Stimulated activated CD8-positive, alpha-beta memory T cell treated with anti-CD3 and anti-CD28 coated beads, Interleukin-7, amount 100 ng/mL, for 4 hours (primary cell): ENCODE measurements at places on chromosomes 5 and 9.

DNA sequence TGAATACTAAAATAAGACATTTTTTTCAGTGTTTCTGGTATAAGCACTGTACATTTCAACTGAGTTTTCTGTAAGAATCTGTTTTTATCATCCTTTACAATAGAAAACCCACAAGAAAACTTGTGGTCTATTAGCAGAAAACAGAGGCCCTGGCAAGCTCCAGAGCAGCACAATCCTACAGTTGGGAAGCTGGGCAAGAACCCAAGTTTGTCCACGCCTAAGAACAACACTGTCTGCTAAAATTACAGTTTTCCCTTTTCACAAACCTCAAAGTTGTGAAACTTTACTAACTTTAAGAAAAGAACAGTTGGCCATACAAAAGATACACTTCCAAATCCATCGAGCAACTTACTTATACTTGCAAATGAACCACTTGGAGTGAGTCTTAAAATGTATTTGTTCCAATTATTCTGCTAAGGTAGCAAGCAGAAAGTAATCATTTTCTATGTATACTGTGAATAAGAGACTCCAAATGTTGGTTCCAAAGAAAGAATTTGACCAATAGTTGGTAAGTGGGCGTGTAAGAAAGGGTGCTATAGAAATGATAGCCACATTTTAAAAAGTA is 982.0 kb upstream of the ARRDC3 start:
- no peak for DNase-seq

GRCh38 chr5:82334085-82334692 is 56.0 kb upstream of the RPS23 start:
- no peak for DNase-seq

DNA sequence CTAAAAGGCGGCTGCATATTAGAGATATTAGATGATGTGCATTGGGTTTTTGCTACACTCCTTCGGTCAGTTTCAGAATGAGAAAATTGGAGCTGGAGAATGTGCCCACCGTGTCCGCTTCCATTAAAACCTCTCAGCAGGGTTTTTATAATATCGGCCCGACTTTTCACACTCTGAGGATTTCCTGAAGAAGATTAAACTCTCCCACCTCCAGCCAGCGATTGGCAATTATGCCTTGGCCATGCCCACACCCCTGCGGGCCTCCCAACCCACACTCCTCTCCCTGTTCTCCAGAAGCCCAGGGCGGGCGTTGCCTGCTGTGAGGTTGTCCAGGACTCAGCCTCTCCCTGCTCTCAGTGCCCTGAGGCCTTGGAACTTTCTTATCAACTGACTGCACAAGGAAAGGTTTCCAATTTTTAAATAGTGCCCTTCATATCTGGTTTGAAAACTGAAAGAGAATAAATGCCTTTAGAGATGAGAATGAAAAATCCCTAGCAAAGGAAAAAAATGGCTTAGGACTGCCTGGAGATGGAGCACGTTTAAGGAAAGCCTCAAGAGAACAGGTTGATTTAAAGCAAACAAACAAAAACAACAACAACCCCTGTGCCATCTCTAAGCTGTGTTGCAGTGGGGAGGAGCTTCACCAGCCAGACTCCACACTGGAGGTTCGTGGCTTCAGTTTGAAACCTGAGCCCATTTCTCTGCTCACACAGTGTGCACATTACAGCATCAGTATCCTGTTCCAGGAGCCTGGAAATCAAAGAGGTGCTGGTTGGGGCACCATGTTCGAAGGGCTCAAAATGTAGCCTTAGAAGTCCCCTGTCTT is 292.9 kb downstream of the NSG2 start:
- DNase-seq, result no peak

GRCh38 chr9:105500108-105500766 is 52.4 kb downstream of the FSD1L start:
- DNase-seq, result no peak

- DNase-seq, result no peak
Measured at GRCh38 chr9:13369431-13369830, 89.9 kb upstream of the MPDZ start.

DNA sequence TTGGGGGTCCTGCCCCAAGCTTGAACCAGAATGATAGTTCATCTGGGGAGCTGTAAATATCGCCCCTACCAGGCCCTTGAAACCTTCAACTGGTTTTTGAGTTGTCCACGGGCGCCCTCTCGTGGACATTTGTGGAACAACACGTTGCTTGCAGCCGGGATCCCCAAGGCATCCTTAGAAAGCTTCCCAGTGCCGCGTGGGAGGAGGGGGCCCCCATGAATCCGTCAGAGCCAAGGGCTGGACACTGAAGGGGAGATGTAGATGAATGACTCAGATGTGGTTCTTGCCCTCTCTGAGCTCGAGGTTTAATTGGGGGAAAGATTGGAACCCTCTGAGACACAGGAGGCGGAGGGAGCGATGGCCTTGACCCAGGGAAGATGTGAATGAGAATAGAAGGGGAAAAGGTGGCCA is 31.8 kb upstream of the ORM1 start:
- DNase-seq, result peak; percentile 44

DNA sequence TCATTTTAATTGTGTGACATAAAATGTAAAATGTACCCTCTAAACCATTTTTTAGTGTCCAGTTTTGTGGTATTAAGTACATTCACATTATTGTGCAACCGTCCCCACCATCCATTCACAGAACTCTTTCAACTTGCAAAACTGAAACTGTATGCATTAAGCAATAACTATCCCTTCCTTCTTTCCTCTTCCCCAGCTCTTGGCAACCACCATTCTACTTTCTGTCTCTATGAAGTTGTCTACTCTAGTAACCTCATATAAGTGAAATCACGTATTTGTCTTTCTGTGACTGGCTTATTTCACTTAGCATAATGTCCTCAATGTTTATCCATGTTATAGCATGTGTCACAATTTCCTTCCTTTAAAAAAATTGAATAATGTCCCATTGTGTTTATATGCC is 142.4 kb downstream of the C9orf152 start:
- no peak for DNase-seq

DNA sequence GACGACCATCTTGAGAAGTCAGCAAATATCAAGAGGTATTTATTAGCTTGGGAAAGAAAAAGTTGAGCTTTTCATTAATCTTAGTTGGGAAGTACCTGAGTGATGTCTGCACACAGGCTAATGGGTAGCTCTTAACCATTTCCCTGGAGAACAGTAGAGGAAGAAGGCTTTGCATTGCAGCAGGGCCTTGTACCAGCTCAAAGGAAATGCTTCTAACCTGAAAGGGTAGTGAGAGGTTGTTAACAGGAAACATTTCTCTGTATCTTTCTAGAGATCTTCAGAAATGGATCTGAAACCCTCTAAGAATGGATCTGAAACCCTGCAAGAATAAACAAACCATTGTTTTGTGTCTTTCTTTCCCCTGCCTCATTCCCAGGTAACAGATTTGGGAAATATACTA is 393.3 kb downstream of the PLK2 start:
- no peak for DNase-seq

DNA sequence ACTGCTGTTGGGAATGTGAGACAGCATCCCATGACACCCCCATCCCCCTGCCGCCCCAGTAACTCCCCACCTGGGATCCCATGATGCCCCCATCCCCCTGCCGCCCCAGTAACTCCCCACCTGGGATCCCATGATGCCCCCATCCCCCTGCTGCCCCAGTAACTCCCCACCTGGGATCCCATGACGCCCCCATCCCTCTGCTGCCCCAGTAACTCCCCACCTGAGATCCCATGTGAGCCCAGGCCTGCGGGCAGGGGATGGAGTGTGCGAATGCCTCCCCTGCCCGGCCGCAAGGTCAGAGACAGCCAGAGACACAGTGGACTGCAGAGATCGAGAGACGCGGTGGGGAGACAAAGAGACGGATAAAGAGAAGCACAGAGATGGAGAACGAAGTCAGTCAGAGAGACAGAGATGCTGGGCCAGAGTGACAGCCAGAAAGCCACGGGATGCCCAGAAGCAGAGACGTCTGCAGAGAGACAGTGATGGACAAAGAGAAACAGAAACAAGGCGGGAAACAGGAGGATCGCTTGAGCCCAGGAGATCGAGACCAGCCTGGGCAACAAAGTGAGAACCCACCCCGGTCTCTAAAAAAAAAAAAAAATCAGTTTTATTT is 992 bp downstream of the SH2D3C start:
- DNase-seq, result no peak

DNA sequence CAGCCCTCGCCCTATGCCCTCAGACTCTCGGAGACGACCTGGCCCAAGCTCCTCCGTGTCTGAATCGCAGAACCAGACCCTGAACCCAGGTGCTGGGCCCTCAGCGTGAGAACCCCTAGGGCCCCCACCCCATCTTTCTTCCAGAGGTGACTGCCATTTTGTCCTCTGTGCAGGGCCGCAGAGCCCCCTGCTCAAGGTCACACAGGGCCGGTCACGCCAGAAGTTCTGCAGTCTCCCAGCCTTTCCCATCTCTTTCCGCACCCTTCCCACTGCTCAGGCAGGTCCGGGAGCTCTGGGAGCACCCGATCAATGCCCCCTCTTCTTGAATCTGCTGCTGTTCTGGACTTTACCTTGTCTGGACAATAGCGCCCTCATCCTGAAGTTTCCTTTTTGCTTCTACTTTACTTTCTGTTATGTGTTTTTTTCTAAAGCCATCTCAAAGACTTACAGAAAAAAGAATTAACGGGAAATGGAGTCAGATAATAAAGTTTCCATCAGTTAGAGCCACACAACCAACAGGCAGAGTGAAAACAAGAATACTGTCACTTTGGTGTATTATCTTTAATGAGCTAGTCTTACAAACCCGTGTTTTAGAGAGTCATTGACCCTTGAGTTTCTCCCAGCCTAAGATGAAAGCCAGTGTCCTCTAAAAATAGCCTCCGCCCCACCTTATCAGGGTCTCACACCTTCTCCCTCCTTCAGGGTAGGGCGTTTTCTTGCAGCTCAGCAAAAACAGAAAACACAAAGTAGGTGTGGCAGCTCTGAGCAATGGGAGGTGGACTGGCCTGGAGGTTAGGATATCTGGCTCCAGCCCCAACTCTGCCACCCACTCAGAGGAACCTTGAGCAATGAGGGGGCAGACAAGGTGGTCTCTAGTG is 1.8 kb downstream of the TMOD1 start:
- DNase-seq, result no peak

GRCh38 chr5:79814699-79815098 is 125.1 kb downstream of the CMYA5 start:
- DNase-seq, result no peak

GRCh38 chr5:78808380-78808779 is 159.8 kb upstream of the LHFPL2 start:
- DNase-seq, result no peak

- DNase-seq, result no peak
Measured at GRCh38 chr5:23730023-23730422, 222.6 kb downstream of the PRDM9 start.

DNA sequence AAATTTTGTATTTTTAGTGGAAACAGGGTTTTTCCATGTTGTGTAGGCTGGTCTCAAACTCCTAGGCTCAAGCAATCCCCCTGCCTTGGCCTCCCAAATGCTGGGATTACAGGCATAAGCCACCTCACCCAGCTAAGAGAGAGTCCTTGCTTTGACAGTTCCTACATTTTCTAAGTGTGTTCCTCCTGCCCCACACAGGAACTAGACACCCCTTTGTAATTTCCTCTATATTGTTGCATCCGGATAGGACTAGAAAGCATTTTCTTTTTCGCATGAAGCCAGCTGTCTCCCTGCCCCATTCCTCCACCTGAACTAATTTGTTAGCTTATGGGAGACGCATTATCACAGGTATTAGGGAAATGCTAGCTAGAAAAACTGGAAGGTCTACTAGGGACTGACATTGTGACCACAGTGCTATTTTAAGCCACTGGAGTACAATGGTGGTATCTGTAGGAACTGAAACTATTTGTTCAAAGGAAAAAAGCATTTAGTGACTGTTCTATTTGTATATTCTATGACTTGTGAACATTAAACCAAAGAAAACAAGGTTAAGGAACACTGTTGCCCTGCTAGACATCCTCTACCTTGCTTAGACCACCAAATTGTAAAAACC is 214.1 kb downstream of the SMARCA2 start:
- DNase-seq, result no peak

DNA sequence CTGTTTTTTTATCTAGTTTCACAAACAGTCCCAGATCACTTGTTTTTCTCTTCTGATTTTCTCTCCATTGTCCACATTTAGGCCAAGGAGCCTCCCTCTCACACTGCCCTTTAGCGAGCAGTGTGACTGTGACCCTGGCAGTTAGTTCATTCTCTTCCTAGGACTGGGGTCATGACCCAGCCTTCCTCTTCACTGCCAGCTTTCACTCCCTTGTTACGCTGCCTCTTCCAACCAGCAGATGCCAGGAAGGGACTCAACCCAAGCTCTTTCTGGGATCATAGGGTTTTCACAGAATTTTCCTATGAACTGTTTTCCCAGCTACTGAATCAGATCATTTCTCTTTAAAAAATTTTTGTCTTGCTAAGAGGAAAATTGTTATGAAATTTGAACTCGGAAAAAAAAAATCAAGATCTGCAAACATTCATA is 70.9 kb downstream of the LMNB1 start:
- no peak for DNase-seq

DNA sequence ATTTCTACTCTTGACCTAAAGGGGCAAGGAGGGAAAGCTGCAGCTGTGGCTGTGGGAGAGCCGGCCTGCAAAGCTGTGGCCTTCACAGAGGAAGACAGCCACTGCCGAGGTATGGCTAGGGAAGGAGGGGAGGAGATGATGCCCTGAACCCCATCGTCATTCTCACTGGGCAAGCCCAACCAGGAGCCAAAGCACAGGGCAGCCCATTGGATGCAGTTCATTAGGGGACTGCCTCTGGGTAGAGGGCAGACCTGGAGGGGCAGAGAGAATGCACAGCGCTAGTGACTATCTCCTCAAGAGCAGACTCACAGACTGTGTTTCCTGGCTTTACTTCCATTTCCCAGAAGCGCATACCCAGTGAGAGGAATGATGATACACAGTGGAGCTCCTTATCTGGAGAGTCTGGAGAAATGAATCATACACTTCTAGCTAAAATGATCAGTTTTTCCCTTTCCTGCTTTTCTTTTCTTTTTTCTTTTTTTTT is 47.2 kb upstream of the TTC23L start:
- no peak for DNase-seq

- no peak for DNase-seq
Measured at GRCh38 chr9:112003538-112003937, 106.9 kb downstream of the UGCG start.

DNA sequence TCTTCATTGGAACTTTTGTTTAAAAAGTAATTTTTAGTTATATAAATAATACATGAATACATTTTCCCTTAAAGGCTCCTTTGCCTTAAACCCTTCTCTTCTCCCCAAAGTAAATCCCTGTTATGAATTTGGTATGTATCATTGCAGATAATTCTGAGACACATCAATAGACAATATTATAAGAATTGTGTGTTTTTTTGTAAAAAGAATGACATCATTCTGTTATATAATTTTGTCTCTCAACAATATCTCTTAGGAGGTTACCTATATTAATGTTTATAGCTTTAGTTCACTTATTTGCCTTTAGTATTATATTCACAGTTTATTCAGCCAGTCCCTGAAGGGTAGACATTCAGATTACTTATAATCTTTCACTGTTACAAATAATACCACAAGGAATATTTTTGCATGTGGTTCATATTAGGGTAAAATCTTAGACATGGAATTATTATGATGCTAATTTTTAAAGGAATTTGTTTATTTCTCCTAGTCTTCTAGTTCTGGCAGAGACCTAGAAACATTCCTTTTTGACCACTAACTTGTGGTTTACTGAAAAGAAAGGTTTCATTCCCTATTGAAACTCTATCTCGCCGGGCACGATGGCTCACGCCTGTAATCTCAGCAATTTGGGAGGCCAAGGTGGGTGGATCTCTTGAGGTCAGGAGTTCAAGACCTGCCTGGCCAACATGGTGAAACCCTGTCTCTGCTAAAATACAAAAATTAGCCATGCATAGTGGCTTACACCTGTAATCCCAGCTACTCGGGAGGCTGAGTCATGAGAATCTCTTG is 105.6 kb downstream of the KCTD16 start:
- no peak for DNase-seq

GRCh38 chr9:109792951-109793546 is 13.1 kb downstream of the PALM2AKAP2 start:
- no peak for DNase-seq
